ENCODE measurements at places on chromosomes 4 and X. TPM values are rescaled to one million over a fixed set of nuclear protein-coding genes. Genes with fewer than 3 reads are reported as not detected.

MAGEE2 gene
- total RNA-seq: not detected

CACNA1F gene
- total RNA-seq: not detected

CCDC160 gene
- total RNA-seq: not detected

ERCC6L gene
- total RNA-seq: 12.5 TPM

DGKQ gene
- 22.0 TPM for total RNA-seq

IGFBP7 gene
- total RNA-seq: 0.91 TPM

- no peaks in the 10 kb centered on the region for H3K27me3 ChIP-seq
- no peak overlapping the region for H3K4me3 ChIP-seq
- H3K36me3 ChIP-seq: no peaks in the 10 kb centered on the region
- no peaks in the 10 kb centered on the region for H3K4me1 ChIP-seq
- H3K27ac ChIP-seq: no peak overlapping the region
- DNase-seq: no peak
Observed at GRCh38 chr4:54041100-54041499, 23.3 kb downstream of the CHIC2 start.

DNA sequence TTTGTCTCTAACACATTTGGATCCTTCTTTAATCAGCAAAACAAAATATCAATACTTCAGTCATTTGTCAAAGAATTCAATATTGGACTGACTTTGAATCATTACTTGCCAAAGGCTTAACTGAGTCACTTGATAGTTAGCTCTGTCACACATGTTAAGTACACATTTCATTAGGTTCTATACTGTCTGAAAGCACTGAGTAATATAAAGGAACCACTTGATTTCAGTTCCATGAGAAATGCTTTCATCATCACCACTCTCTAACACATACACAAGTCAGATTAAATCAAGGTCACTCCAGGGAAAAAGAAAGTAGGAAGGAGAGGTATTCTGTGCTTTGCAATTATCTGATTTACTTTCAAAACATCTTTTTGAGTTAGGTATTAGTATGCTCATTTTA lies 1233.1 kb downstream of the C4orf33 start:
- no peak overlapping the region for H3K4me3 ChIP-seq
- H3K27ac ChIP-seq: no peak overlapping the region
- H3K4me1 ChIP-seq: no peaks in the 10 kb centered on the region
- no peaks in the 10 kb centered on the region for H3K27me3 ChIP-seq

GRCh38 chr4:87697272-87697671 lies 47.2 kb downstream of the DMP1 start:
- no peaks in the 10 kb centered on the region for H3K36me3 ChIP-seq
- no peaks in the 10 kb centered on the region for H3K27me3 ChIP-seq
- no peak overlapping the region for H3K4me3 ChIP-seq

- H3K4me1 ChIP-seq: peaks cover 28% of the 10 kb centered on the region
- no peaks in the 10 kb centered on the region for H3K36me3 ChIP-seq
- no peak overlapping the region for H3K4me3 ChIP-seq
- H3K27me3 ChIP-seq: no peaks in the 10 kb centered on the region
- H3K27ac ChIP-seq: no peak overlapping the region
Observed at GRCh38 chr4:152360045-152360410, 175.9 kb downstream of the FBXW7 start.

- H3K27ac ChIP-seq: no peak overlapping the region
- DNase-seq: no peak
- no peaks in the 10 kb centered on the region for H3K4me1 ChIP-seq
Observed at GRCh38 chr4:158112611-158113010, 60.2 kb downstream of the GASK1B start.

- H3K4me3 ChIP-seq: peak overlapping the region; percentile 69
- DNase-seq: no peak
Observed at GRCh38 chr4:41215155-41215554, 813 bp upstream of the APBB2 start.

DNA sequence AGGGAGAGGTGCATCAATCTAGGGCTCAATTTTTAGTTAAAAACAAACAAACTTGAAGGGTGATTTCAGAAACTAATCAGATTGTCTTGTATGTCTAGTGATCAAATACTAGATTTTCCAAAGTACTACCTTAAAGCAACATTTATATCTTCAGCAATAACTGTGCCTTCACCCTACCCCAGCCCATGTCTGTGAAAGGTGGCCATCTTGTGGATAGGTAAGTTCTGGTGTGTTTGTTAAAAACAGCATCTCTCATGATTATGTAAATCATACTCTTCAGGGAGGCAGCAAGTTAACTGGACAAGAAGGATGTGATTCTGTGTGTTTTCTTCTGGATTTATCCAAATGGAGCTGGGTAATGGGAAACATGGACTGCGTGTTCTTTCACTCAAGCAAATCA lies 81.4 kb upstream of the ACSL1 start:
- no peak for DNase-seq
- no peak overlapping the region for H3K4me3 ChIP-seq
- no peak overlapping the region for H3K27ac ChIP-seq
- no peaks in the 10 kb centered on the region for H3K4me1 ChIP-seq
- no peaks in the 10 kb centered on the region for H3K36me3 ChIP-seq

GRCh38 chrX:148865277-148866210 lies 365.1 kb downstream of the AFF2 start:
- H3K36me3 ChIP-seq: no peaks in the 10 kb centered on the region
- no peaks in the 10 kb centered on the region for H3K27me3 ChIP-seq
- no peak for DNase-seq

GRCh38 chrX:118714521-118714920 lies 12.9 kb upstream of the IL13RA1 start:
- no peaks in the 10 kb centered on the region for H3K27me3 ChIP-seq
- H3K36me3 ChIP-seq: no peaks in the 10 kb centered on the region
- DNase-seq: no peak

DNA sequence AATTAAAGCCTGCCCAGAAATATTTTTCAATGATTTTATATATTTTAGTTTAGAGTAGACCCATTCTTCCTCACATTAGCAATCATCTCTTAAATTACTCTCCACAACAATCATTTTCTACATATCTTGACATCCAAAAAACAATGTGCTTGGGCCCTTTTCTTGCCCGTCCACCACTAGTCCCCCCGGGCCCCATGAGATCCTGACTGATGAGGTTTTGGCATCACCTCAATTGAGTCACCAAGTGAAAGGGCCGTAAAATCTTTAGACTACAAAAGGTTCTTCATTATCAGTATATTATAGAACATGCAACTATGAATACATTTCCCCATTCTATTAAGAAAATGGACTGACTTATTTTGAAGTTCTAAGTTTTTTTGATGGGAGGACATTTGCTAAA lies 4.0 kb upstream of the CDKL2 start:
- peaks cover 16% of the 10 kb centered on the region for H3K4me1 ChIP-seq
- H3K36me3 ChIP-seq: no peaks in the 10 kb centered on the region
- no peaks in the 10 kb centered on the region for H3K27me3 ChIP-seq
- H3K4me3 ChIP-seq: no peak overlapping the region
- no peak for DNase-seq

- H3K4me1 ChIP-seq: no peaks in the 10 kb centered on the region
- no peak overlapping the region for H3K4me3 ChIP-seq
- H3K36me3 ChIP-seq: no peaks in the 10 kb centered on the region
- no peak overlapping the region for H3K27ac ChIP-seq
- DNase-seq: no peak
Observed at GRCh38 chr4:99683895-99684294, 26.3 kb upstream of the C4orf54 start.
